Activated CD4-positive, alpha-beta T cell treated with anti-CD3 and anti-CD28 coated beads, Interleukin-2, amount 50 U/mL, for 4 hours (primary cell): ENCODE measurements at places on chromosomes 6 and 20.

GRCh38 chr6:153301602-153302001, 170.5 kb upstream of the RGS17 start:
- no peak for DNase-seq

DNA sequence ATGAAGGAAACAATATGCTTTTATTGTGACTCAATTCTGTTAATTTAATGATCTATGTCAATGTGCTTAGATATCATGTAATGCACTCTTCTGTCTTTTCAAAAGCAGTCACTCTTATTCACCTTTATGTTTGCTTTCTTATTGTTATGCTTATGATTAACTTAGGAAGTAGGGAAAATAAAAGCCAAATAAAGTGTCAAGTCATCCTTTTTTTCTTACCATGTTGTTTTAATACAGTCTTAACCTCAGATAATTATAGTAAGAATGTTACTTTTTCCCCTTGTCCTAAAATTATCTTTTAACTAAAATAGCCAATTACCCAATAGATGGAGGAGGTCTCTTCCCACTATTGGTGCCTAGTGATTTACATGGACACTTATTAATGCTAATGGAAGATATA, 72.6 kb downstream of the TFAP2B start:
- no peak for DNase-seq

- no peak for DNase-seq
Measured at GRCh38 chr6:163420289-163420614, 5.7 kb downstream of the QKI start.

DNA sequence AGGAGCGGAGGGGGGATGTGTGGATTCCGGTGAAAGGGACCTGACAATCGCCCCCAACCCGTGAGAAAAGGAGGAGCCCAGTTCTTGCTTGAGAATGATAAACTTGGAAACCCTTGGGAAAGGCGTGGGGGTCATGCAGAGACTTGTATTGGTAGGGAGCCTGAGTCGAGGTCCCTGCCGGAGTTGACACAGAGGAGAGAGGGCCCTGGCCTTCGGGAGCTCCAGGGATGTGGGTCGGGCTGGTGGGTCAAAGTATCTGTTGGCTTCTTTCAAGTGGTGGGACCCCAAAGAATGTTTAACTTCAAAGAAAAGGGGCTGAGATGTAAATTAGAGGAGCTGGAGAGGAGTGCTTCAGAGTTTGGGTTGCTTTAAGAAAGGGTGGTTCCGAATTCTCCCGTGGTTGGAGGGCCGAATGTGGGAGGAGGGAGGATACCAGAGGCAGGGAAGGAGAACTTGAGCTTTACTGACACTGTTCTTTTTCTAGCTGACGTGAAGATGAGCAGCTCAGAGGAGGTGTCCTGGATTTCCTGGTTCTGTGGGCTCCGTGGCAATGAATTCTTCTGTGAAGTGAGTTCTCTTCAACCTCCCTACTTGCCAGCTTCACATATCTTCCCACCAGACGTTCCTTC, 571 bp downstream of the CSNK2B start:
- DNase-seq = no peak

GRCh38 chr20:33675136-33675959, 1.1 kb upstream of the NECAB3 start:
- no peak for DNase-seq

- DNase-seq = no peak
Measured at GRCh38 chr20:16392346-16392745, 180.9 kb downstream of the KIF16B start.
